WTC11 (cell line): ENCODE measurements at places on chromosomes 1 and 21. TPM values are rescaled to one million over a fixed set of nuclear protein-coding genes. Genes with fewer than 3 reads are reported as not detected.

PGLYRP3 gene
- not detected in 3 replicates for total RNA-seq

ATF3 gene
- total RNA-seq = 12.5 to 19.4 TPM (median 14.6 TPM) in 3 replicates

TXNDC12 gene
- total RNA-seq = 80.6 to 89.2 TPM (median 80.9 TPM) in 3 replicates

- no peak for DNase-seq
Observed at GRCh38 chr1:200435200-200435780, 25.5 kb upstream of the ZNF281 start.

GRCh38 chr1:166920561-166921475, 44.8 kb upstream of the TADA1 start:
- DNase-seq = peak; percentile 75

DNA sequence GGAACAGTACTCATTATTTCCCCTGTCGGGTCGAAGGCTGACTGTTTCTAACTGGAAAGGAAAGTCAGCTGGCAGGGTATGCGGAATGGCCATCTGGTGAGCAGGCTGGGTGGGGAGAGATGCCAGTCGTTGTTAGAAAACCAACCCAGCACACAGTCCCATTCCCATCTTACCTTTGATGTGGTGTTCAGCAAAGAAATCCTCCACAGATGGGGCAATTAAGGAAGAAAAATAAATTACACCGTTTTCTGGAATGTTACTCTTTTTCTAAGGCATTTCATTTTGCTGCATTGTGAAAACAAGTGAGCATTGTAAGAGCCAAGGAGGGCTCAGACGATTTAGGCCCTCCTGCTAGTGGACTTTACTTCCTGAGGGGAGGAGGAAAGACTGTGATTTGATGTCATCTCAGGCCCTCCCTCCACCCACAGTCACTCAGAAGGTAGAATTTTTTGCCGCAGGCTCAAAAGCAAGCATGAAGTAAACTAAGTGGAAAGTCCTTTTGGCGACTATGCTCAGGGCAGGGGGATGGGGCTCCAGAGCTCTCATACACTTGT, at the start of gene SLC16A4:
SLC16A4 (minus strand) TSS at position 335 of the 554 bp plus-strand sequence. CDS start 1,703 bp downstream, outside the sequence.
- no peak for DNase-seq

DNA sequence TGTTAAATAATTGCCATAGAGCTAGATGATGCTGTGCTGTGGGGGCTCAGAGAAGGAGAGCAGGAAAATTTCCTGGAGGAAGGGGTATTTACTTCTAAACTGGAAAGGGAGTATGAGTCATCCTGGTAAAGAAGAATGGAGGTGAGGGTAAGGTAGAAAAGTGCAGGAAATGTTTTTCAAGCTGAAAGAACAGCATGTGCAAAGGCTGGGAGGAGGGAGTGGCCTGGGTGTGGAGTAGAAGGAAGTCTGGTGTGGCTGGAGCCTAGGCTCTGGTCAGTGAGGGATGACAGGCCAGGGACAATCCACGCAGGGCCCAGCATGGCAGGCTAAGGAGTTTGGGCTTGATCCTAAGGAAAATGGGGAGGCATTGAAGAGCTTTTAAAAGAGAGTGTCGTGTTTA, 45.9 kb downstream of the MATN1 start:
- DNase-seq = no peak

DNA sequence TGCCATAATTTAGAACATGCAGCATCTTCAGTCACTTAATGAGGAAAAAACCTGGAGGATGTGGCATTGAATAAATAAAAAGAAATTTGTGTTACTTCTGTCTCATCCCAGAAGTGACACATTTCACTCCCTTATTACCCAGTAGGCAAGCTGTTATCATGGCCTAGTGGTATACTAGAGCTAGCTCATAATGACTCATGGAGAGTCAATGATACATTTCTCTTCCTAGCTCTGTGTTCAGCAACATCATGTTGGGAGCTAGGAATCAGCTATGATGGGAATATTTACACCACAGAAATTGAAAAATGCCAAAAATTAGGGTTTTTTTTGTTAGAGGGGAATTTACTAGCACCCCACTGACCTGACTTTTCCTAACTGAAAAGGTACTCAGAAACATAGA, 182.7 kb downstream of the HMCN1 start:
- DNase-seq = no peak

DNA sequence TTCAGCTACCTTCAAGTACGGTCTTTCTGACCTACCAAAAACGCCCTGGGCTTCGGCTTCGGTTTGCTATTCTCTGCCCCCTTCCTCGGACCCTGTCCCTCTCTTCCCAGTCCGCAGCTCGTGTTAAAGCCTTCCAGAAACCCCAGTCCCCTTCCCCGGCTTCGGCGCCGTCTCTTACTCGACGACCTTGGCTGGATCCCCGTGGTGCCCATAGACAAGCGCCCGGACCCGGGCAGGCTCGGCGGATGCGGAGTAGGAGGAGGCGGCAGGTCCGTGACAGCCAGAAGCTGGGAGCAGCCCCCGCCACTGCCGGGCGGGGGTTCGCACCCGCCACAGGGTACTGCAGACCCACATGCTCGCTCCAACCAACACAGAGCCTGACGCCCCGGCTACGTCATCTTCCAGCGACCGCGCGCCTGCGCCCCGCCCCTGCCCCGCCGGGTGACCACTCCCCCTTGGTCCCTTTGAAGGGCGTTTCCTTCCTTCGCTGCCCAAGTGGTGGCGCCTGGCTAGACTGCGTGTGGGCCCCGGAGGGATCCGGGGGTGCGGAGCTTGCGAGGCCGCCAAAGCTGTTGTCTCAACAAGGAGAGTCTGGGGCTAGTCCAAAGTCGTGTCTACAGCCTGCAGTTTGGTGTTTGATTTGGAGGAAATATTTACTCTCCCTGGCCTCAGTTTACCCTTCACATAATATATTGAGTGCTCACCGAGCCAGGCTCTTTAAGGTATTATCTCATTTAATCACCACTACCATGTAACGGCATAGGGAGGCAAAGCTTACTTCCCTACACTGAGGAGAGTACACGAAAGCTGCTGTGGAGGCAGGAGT, at the start of gene MECR:
MECR (minus strand) TSS at position 382 of the 826 bp plus-strand sequence; CDS start at position 354, 28 bp downstream.
- DNase-seq = peak; percentile 97

GRCh38 chr1:107450899-107451664, 310.2 kb downstream of the NTNG1 start:
- DNase-seq = no peak

DNA sequence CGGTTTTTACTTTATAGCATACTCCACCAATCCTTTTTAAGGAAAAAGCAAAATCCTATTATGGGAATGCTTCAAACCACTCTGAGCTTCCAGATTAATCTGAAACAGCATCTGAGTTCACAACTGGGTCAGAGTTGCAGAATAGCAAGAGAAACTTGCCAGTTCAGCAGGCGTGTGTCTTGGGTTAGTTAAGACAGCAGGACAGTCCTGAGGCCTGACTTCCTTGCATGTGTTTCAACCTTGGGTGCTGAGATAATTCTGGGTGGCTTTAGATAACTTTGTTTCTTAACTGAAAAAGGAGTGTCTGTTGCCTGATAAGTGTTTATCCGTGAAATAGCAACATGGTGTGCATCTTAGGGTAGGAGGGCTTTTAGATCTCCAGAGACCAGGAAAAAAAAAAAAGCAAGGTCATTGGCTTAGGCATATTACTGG, 169.2 kb downstream of the DHRS3 start:
- DNase-seq = no peak

GRCh38 chr1:203990118-203990517, 82.8 kb upstream of the SOX13 start:
- DNase-seq = no peak

- DNase-seq = no peak
Observed at GRCh38 chr21:29601047-29601446, 302.3 kb downstream of the BACH1 start.

GRCh38 chr1:100869996-100870395, 24.6 kb downstream of the EXTL2 start:
- no peak for DNase-seq

GRCh38 chr1:180281490-180281889, 51.4 kb downstream of the LHX4 start:
- DNase-seq = no peak

DNA sequence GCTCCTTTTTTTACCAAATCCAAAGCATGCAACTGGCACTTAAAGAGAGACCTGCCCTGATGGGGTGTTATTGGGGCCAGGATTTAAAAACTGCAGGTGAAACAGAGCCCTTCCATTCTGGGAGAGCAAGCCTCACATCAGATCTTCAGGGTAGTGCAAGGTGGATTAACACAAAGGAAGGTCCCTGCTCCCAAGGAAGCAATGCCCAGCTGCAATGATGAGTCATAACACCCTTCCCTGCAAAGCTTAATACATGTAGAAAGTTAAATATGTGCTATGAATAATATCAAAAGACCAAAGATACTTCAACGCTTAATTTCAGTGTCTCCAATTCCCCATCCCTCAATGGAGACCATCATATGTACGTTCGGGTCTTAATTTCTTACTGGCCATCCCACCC, 508.0 kb downstream of the OMA1 start:
- no peak for DNase-seq

- DNase-seq = no peak
Observed at GRCh38 chr1:68287241-68287640, 54.9 kb upstream of the WLS start.

DNA sequence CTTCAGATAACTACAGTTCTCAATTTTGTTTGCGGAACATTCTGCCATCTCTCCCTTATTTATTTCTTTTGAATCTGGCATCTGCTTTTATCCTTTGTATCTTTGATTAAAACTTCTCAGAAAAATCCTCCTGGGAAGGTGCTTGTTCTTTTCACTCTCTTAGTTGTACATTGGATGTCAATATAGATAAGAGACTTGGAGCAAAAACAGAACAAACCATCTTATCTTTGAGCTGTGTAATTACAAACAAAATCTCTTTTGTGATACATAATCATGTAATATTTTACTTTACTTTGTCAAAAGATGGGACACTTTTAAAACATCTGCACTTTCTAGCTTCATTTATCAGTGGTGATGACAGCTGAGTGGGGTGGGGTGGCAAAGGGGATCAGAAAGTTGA, 307.2 kb upstream of the LYPLAL1 start:
- no peak for DNase-seq

DNA sequence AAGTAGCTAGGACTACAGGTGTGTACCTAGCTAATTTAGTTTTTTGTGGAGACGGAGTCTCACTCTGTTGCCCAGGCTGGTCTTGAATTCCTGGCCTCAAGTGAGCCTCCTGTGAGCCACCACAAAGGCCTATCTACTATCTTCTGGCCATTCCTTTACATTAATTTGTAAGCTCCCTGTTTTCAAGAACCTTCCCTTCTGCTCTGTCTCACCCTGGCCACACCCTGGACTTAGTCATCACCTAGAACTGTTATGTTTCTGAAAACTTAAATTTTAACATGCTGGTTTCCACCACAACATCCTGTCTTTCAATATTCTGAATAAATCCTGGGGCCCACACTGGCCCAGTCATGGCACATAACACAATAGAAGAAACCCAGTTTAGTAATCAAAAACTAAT, 4.9 kb upstream of the B4GALT3 start:
- no peak for DNase-seq

GRCh38 chr1:147700042-147701006, 30.0 kb upstream of the ACP6 start:
- DNase-seq = peak; percentile 71

DNA sequence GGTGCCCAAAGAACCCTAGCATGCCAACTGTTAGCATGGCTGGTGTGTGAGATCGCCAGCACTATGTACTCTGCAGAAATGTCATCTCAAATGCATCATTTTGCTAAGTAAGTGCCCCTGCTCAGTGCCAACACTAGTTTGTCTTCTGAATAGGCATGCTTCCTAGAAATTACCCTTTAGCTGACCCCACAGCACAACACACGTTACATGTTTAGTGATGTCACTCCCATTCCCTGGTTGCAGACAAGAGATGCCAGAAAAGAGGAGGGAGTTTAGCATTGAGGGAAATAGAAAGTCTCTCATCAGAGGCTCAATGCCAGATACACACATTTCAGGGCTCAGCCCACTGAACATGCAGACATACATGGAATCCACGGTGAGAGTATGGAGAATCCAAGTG, 9.3 kb upstream of the ST6GALNAC3 start:
- DNase-seq = no peak

- no peak for DNase-seq
Observed at GRCh38 chr1:34863501-34863900, 4.0 kb upstream of the SMIM12 start.

- DNase-seq = no peak
Observed at GRCh38 chr1:210001751-210002150, 63.7 kb downstream of the SYT14 start.
